ENCODE measurements at places on chromosomes 7 and 10.

- no peak for DNase-seq
Measured at GRCh38 chr7:87013840-87014190, 45.6 kb downstream of the ELAPOR2 start.

DNA sequence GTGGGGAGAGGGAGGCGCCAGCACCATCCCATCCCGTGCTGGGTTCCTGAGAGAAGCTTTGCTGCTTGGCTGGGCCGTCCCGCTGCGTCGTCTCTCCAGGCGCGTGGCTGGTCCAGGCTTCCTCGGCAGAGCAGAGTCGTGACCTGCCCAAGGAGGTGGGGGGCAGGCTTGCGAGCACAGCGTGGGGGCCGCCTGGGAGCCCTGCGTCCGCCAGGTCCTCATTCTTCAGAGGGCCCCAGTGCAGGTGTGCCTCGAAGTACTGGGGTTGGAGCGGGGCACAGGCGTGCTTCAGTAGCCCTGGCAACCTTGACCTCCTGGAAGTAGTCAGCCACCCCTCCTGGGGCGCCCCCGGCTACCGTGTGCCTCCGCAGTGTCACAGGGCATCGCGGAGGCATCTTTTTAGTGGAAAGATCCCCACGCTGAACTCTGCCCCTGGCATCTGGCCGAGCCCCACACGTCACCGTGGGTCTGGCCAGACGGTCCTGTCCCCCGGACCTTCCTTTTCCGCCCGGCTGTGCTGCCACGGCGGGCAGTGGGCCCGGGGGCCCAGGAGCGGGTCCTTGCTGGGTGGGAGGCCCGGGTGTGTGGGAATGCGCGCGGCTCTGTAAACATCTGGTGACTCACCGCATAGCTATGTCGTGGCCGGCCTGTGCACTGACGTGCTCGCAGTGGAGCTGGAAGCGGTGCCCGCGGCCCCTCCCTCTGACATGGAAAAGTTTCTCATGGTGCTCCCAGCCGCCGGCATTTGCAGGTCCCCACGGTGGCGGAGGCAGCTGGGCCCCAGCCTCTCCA, 6.4 kb downstream of the MAFK start:
- peak; percentile 89 for DNase-seq

DNA sequence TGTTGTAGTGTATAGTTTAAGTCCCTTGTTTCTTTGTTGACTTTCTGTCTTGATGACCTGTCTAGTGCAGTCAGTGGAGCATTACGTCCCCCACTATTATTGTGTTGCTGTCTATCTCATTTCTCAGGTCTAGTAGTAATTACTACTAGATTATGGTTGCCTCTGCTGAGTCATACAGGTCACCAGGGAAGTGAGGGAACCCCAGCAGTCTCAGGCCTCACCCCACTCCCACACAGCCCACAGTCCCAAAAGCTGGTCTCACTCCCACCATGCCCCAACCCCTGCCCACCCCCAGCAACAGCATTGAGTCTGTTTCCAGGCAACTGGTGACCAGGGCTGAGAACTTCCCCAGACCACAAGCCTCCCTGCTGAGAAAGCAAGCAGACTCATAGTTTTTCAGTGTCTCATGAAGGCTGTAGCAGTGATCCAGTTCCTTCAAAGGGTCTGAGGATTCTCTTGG, 88.0 kb downstream of the PLXDC2 start:
- DNase-seq = no peak

- no peak for DNase-seq
Measured at GRCh38 chr7:22214000-22214399, 143.0 kb downstream of the RAPGEF5 start.

GRCh38 chr7:151408839-151409666, 785 bp downstream of the WDR86 start:
- DNase-seq = no peak

GRCh38 chr10:5723692-5724091, 39.1 kb downstream of the TASOR2 start:
- DNase-seq = no peak

GRCh38 chr7:80230327-80230726, 95.7 kb downstream of the GNAI1 start:
- no peak for DNase-seq
